ENCODE measurements at places on chromosomes 12 and 14. TPM values are rescaled to one million over a fixed set of nuclear protein-coding genes. Genes with fewer than 3 reads are reported as not detected.

Gene ATL1
- total RNA-seq = 5.5 TPM

Gene ZNF10
- 1.6 TPM for total RNA-seq

Gene LHX5
- total RNA-seq = 0.07 TPM

Gene MANSC4
- total RNA-seq = not detected

Gene IFNG-AS1
- total RNA-seq = not detected

Gene KIF21A
- total RNA-seq = 25.0 TPM

Gene CLEC6A
- not detected for total RNA-seq

Gene HCAR3
- not detected for total RNA-seq

Gene GPRC5D
- 0.22 TPM for total RNA-seq

Gene MYF6
- total RNA-seq = not detected

Gene EFS
- total RNA-seq = not detected

Gene ANP32D
- total RNA-seq = not detected

Gene HOXC4
- total RNA-seq = 1.9 TPM

Gene C1R
- total RNA-seq = 41.1 TPM

Gene KRT71
- total RNA-seq = not detected

Gene NKX2-1
- total RNA-seq = not detected

Gene EIF4B
- 289 TPM for total RNA-seq

Measured in A549 treated with GW870086 at 1 μM for 4 hours (cell line).